ENCODE measurements at places on chromosomes 5 and 9. TPM values are rescaled to one million over a fixed set of nuclear protein-coding genes. Genes with fewer than 3 reads are reported as not detected.

HMMR gene
- 26.5 TPM for total RNA-seq

GABRA1 gene
- not detected for total RNA-seq

PCDH12 gene
- total RNA-seq = not detected

QRFP gene
- not detected for total RNA-seq

C9orf50 gene
- not detected for total RNA-seq

SYNPO gene
- total RNA-seq = 7.3 TPM

GMCL2 gene
- total RNA-seq = not detected

KCNV2 gene
- not detected for total RNA-seq

MRPS30 gene
- 56.3 TPM for total RNA-seq

SLC46A2 gene
- total RNA-seq = not detected

FBXL7 gene
- 1.2 TPM for total RNA-seq

FYB1 gene
- total RNA-seq = 3.6 TPM

PCDHA10 gene
- not detected for total RNA-seq

C9orf153 gene
- total RNA-seq = not detected

SIT1 gene
- not detected for total RNA-seq

DBH gene
- total RNA-seq = not detected

LRRC19 gene
- not detected for total RNA-seq

SPACA9 gene
- total RNA-seq = 6.6 TPM

GABRA6 gene
- not detected for total RNA-seq

HACD4 gene
- total RNA-seq = 2.3 TPM

All from airway epithelial cell (primary cell).